Right lobe of liver (tissue), 6 donors: ENCODE measurements at places on chromosomes 12 and 14. TPM values are rescaled to one million over a fixed set of nuclear protein-coding genes. Genes with fewer than 3 reads are reported as not detected.

Gene TAS2R13
- 0.60 TPM for total RNA-seq

DNA sequence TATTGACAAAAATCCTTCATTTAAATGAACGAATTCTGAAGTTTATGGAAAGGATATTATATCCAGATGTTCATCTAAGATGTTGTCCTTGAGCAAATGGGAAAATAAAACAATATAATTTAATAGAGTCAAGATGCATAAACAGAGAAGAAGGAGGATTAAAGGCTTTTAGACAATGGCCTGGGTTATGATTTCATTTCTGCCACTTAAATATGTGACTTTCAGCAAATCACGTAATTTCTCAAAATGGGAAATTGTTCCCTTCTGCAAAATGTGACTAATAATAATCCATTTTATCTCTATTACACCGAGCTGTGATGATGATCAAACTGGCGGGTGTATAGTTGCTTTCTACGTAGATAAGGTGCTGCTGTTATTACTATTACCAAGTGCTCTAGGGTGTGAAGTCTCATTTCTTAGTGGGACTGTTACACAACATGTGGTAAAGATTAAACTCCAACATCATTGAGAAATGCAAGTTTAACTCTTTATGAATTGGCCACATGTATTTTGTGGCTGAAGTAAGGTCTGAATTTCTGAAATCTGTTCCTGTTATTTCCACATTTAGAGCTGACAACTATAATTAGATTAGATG lies 157.0 kb downstream of the MYRFL start:
- DNase-seq = no peak

GRCh38 chr12:57965766-57966165 lies 24.4 kb downstream of the ATP23 start:
- DNase-seq = no peak

DNA sequence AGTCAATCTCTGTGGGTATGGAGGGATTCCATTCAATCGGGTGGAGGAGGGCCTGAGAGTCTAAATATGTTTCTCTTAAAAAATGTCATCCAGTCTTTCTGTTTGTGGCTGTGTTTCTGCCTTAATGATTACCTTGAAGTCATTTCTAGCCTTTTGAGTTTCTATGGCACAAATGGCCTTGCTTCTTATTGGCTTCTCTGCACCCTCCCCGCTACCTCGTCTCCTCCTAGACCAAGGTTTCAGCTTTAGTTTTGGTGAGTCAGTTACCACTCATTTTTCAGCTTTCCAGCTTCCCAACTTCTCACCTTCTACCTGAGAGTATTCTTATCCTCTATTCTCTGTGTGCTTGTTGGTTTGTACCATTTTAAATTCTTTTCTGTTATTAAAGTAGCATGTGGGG lies 159.2 kb downstream of the SYNE2 start:
- no peak for DNase-seq

DNA sequence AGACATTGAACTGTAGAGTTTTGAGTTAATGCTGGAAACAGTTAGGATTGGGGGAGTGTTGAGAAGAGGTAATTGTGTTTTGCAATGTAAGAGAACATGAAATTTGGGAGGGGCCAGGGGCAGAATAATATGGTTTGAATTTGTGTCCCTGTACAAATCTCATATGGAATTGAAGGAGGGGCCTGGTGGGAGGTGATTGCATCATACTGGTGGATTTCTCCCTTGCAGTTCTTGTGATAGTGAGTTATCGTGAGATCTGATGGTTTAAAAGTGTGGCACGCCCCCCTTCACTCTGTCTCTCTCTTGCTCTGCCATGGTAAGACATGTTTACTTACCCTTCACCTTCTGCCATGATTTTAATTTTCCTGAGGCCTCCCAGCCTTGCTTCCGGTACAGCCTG lies 876.0 kb upstream of the FBXO33 start:
- DNase-seq = no peak
